ENCODE measurements at places on chromosomes 11 and 22.
A peak's percentile ranks its signal among the peaks of the same experiment; 100 is the strongest.

- peak; percentile 83 for DNase-seq
Observed at GRCh38 chr11:72221386-72222075, 3.0 kb upstream of the INPPL1 start.

- DNase-seq = no peak
Observed at GRCh38 chr22:48690583-48691317, 1136.9 kb downstream of the BRD1 start.

DNA sequence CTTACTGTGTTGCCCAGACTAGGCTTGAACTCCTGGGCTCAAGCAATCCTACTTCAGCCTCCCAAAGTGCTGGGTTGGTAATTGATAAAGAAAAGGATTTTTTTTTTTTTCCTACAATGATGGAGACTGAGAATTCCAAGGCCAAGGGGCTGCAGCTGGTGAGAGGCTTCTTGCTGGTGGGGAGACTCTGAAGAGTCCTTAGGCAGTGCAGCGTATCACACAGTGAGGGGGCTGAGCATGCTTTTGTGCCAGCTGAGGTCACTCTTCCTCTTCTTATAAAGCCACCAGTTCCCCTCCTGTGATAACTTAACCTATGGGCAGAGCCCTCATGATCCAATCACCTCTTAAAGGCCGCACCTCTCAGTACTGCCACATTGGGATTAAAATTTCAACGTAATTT lies 28.2 kb upstream of the CCDC81 start:
- DNase-seq = peak; percentile 16

DNA sequence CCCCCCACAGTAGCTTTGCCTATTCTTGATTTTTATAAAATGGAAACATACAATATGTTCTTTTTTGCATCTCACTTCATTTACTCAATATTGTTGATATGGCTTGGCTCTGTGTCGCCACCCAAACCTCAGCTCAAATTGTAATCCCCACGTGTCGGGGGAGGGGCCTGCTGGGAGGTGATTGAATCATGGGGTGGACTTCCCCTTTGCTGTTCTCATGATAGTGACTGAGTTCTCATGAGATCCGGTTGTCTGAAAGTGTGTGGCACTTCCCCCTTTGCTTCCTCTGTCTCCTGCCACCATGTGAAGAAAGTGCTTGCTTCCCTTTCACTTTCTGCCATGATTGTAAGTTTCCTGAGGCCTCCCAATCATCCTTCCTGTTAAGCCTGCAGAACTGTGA lies 431.3 kb downstream of the MN1 start:
- peak; percentile 74 for DNase-seq

DNA sequence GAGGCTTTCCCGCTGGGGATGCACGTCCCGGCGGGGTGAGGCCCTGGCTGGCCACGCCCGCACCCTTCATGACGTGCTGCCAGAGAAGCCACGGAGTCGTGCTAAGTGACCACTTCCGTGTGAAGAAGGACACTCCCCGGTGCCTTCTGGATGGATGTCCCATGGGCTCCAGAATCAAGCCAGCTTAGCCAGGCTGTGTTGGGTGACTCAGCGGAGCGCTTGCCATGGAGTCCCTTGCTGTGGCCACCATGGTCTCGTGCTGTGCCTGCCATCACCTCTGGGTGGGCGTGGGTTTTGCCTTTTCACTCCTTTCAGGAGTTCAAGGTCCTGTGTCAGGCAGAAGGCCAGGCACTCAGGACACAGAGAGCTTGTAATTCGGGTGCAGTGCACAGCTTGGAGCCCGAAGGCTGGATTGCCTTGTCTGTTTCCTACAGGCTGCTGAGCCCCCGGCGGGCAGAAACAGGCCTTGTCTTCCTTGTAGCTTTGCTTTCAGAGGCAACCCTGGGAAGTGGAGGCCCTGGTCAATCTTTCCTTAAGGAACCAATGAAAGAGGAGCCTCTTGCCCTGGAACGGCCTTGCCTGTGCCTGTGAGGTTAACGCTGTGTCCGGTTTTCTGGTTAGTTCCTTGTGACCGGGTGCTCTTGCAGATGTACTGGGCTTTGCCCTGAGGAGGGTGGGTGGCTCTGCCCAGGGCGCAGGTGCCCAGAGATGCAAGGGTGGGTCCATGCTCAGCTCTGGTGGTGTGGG lies 268.6 kb downstream of the TBC1D22A start:
- DNase-seq = no peak

DNA sequence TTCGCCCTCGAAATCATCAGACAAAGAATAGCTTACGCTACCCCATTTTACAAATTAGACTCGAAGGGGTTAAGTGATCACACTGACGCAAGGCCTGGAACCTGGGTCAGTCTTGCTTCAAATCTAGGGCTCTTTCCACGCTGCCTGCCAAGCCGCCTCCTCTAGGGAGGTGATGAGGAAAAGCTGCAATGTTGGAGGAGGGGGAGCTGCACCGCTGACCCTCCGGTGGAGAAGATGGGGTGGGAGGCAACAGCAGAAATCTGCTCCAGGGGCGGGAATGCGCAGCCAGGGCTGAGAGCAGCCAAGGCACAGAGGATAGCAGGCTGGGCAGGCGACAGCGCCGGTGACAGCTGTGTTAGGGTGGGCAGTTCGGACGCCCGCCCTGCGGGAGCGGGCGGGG lies 595 bp downstream of the SYVN1 start:
- no peak for DNase-seq

GRCh38 chr22:48185071-48186055 lies 1422.9 kb downstream of the TBC1D22A start:
- DNase-seq = no peak

- no peak for DNase-seq
Observed at GRCh38 chr11:34757026-34757451, 136.1 kb downstream of the EHF start.

DNA sequence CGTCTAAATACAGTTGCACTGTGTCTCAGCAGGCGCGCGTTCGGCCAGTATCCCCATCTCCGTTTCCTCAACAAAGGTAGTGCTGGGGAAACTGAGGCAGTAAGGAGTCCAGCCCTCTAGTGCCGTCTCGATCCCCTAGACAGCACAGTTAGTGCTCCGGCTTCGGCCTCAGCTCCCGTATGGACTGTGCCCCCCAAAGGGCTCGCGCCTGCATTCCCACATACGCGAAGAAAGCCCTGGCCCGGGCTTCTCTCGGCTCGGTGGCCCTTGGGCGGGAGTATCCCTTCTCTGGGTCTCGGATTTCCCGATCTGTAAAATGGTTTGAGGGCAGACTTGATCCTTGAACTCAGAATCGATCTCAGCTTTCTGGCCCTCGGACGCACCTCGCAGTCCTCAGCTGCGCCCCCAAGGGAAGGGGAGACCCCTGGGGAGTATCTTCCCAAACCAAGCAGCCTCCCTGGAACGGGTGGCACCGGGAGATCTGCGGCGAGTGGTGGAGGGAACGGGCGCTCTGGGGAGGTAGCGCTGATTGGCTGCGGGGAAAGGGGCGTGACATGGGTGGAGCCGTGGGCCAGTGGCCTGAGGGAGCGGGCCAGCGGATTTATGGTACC lies 759 bp upstream of the PEX16 start:
- DNase-seq = peak; percentile 75

DNA sequence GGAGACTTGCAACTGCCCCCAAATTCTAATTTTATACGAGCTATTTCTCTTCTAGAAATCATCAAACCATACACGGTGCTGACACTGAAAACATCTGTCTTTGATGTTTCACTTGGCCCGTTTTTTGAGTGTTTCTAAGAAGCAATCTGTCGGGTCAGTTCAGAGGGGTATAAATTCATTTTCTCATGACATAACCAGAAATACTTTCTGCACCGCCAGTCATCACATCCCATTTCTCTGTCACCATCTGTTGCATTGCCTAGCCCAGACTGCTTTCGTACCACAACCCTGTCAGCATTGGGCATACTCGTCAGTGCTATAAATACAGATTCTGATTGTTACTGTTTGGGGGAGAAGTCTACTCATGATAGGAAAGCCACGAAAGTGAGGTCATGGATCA lies 63.1 kb upstream of the CCDC90B start:
- DNase-seq = no peak

- DNase-seq = no peak
Observed at GRCh38 chr11:30458541-30458940, 127.6 kb downstream of the MPPED2 start.

GRCh38 chr11:27646051-27646818 lies 54.0 kb downstream of the BDNF start:
- no peak for DNase-seq

- DNase-seq = no peak
Observed at GRCh38 chr11:27976262-27976661, 131.7 kb downstream of the KIF18A start.

GRCh38 chr22:39898997-39899396 lies 1.9 kb upstream of the GRAP2 start:
- peak; percentile 69 for DNase-seq

DNA sequence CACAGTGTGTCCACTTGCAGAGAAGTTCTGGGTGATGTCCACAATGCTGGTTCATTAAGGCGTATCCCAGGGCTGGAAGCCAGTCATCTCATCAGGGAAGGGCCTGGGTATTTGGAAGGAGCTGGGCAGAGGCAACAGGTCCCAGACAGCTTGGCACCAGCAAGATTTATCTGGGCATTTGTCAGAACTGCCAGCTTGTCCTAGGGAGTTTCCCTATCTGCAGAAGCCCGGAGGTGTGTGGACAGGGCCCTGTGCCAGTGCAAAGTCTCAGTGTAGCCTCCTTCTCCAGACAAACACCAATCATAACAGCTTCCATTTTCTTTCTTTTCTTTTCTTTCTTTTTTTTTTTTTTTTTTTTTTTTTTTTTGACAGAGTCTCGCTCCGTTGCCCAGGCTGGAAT lies 125.3 kb upstream of the TIMP3 start:
- no peak for DNase-seq

DNA sequence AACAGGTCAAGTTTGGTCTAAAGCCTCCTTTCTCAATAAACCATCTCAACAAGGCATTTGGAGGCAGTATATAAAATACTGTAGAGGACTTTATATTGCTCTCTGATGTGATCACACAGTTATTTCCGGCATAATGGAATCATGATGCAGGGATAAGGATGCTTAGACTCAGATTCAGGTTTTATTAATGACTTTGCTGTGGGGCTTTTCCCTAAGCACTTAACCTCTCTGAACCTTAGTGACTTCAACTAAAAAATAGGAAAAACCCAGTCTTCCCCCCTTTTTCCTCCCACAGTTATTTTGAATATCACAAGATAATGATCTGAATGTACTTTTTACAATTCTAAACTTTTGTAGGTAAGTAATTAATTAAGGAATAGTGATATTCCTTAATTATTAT lies 94.8 kb upstream of the TENM4 start:
- DNase-seq = no peak

GRCh38 chr11:113261709-113262475 lies 52.5 kb upstream of the TTC12 start:
- peak; percentile 7 for DNase-seq

DNA sequence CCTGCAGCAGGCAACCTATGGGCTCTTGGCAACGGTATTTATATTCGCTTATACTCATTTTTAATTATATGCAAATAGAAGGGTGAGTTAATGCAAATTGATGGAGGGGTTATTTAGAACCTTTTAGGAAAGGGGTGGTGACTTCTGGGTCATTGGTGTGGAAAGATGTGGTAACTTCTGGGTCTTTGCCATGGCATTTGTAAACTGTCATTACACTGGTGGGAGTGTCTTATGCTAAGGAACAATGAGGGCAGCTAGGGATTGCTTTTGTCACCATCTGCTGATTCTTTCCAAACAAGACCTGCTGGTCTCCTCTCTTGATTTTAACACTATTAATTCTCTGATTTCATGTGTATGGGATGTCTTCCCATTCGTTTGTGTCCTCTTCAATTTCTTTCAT lies 11.7 kb upstream of the KAT5 start:
- DNase-seq = peak; percentile 71

DNA sequence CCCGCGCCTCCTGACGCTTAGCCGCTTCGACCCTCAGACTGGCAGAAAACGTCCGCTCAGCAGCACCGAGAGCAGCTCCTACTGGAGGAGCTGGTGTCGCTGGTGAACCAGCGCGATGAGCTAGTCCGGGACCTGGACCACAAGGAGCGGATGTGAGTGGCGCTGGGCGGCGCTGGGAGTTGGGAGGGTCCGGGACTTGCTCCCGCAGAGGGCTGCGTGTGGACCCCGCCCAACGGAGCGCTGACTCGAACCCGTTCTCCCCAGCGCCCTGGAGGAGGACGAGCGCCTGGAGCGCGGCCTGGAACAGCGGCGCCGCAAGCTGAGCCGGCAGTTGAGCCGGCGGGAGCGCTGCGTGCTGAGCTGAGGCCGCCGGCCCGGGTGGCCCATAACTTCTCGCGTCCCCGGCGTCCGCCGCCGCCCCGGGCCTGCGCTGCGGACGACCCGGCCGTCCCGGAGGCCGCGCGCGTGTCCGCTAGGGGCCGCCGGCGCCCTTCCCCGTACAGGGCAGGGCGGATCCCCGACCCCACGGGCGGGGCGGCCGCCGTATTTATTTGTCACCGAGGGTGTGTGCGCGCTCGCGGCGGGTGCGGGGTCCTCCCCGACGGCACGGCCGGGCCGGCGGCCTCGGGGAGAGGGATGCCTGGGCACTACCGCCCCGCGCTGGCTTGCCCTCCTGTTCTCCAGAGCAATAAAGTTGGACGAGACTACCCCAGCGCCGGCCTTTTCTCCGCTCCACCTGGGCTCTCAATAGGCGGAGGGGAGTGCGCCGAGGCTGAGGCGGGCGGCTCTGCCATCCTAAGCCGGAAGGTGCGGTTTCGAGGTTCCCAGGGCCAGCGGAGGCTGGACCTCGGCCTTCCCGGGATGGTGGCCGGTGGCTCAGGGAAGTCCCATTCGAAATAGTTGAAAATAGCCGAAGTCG lies 3.4 kb downstream of the KCNK7 start:
- DNase-seq = no peak

DNA sequence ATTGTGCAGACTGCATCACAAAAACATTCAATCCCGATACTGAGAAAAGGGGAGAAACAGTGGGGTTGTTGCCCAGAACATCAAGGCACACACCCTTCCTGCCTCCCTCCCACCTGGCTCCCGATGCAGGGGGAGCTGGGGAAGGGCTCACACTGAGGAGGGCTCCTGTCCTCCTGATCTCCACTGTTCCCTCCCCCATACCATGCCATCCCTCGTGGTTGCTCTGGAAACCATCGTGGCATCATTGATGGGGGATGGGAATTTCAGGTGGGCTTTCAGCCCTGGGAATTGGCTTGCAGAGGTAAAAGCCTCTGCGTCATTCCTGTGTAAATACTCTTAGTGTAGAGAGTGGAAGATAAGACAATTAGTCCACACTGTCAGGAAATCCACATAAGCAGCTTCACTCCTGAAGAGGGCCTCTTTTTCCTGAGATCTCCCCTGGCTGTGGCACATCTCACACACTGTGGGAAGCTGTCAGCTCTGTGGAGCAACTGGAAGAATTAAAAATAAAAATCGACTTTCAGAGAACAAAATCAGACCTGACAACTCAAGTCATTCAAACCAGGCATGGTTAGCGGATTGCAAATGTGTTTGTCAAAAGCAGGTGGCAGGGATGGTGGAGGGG lies 176.0 kb downstream of the CHST1 start:
- no peak for DNase-seq

Measured in suppressor macrophage (primary cell).